ENCODE measurements at places on chromosomes 16 and 17.
A peak's percentile ranks its signal among the peaks of the same experiment; 100 is the strongest.

DNA sequence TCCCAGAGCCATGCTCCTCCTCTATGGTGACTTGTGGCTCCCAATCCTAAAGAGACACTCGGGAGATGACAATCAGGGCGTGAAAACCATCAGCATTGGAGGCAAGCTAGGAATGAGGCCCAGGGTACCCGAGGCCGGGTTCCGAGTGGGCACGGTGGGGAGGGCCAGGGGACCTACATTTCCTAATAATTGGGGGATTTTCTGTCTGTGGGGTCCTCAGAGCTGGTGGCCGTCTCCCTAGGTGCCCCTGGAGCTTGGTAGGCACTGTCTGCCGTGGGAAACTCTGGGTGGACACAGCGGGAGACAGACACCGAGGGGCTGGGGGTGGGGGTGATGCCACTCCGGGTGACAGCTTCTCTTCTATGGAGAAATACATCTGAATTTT is 312.5 kb upstream of the TNRC6C start:
- H3K36me3 ChIP-seq = no peaks in the 10 kb centered on the region
- H3K4me3 ChIP-seq = no peak overlapping the region
- no peaks in the 10 kb centered on the region for H3K4me1 ChIP-seq
- no peak overlapping the region for H3K27ac ChIP-seq
- DNase-seq = no peak

GRCh38 chr16:3872216-3872895 is 8.2 kb downstream of the CREBBP start:
- no peaks in the 10 kb centered on the region for H3K27me3 ChIP-seq
- H3K36me3 ChIP-seq = peaks cover 5% of the 10 kb centered on the region
- no peak overlapping the region for H3K27ac ChIP-seq
- H3K4me1 ChIP-seq = peaks cover 81% of the 10 kb centered on the region
- no peak for DNase-seq
- peak overlapping the region; percentile 53 for H3K4me3 ChIP-seq

- H3K4me1 ChIP-seq = no peaks in the 10 kb centered on the region
- no peak overlapping the region for H3K27ac ChIP-seq
- DNase-seq = no peak
Measured at GRCh38 chr16:9033125-9033830, 58.2 kb upstream of the HAPSTR1 start.

GRCh38 chr16:29025735-29026134 is 40.9 kb downstream of the LAT start:
- no peak overlapping the region for H3K27ac ChIP-seq
- no peaks in the 10 kb centered on the region for H3K36me3 ChIP-seq
- H3K4me3 ChIP-seq = no peak overlapping the region
- H3K4me1 ChIP-seq = no peaks in the 10 kb centered on the region

- no peak for DNase-seq
- no peaks in the 10 kb centered on the region for H3K4me1 ChIP-seq
- H3K27ac ChIP-seq = no peak overlapping the region
Measured at GRCh38 chr16:31371008-31371407, 16.0 kb downstream of the ITGAX start.

GRCh38 chr17:39935909-39936308 is 8.4 kb downstream of the LRRC3C start:
- no peak for DNase-seq
- no peaks in the 10 kb centered on the region for H3K27me3 ChIP-seq
- H3K4me3 ChIP-seq = no peak overlapping the region
- no peaks in the 10 kb centered on the region for H3K36me3 ChIP-seq
- H3K4me1 ChIP-seq = peaks cover 18% of the 10 kb centered on the region
- H3K27ac ChIP-seq = no peak overlapping the region

DNA sequence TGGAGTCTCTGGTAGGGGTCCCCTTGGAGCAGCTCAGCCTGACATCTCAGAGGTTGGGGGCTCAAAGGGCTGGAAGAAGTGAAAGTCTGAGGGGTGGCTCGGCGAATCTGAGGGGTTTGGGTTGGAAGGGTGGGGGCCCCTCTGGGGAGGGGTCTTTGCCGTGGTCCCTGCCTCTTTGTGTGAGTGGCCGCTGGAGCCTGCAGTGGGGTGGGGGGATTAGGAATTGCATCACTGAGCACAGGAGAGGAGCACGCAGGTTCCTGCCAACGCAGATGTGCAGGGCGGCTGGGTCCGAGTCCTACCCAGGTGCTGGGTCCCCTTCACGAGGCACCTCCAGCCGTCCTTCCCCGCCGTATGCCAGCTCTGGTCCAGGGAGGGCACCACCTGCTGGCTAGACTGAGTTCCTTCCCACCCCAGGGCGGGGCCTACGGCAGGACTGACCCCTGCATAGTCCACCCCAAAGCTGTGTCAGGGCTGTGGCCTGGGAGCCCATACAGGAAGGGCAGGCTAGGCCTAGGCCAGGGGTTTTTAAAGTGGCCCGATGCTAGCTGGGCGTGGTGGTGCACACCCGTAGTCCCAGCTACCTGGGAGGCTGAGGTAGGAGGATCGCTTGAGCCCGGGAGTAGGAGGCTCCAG is 9.9 kb downstream of the FMNL1 start:
- H3K27ac ChIP-seq = no peak overlapping the region
- H3K27me3 ChIP-seq = peaks cover 27% of the 10 kb centered on the region
- DNase-seq = no peak
- H3K4me3 ChIP-seq = no peak overlapping the region

GRCh38 chr17:39970157-39970692 is 7.4 kb downstream of the GSDMA start:
- peaks cover 4% of the 10 kb centered on the region for H3K4me1 ChIP-seq
- H3K36me3 ChIP-seq = no peaks in the 10 kb centered on the region
- H3K4me3 ChIP-seq = no peak overlapping the region
- peaks cover 71% of the 10 kb centered on the region for H3K27me3 ChIP-seq
- no peak for DNase-seq

DNA sequence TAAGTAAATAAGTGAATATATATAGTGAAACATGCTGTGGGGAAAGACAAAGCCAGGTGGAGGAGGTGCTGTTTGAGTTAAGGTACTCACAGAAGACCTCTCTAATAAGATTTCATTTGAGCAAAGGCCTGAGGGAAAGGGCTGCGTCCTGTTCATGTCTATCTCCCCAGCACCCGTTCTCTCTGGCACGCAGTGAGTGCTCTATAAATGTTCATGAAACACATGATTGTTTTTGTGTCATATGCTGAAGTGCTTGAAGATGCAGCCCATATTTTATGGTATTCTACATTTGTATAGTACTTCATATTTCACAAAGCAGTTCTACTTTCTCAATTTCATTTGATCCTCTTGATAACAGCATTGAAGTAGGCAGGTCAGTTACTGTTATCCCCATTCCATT is 990 bp downstream of the VWA3A start:
- H3K4me1 ChIP-seq = peaks cover 9% of the 10 kb centered on the region
- DNase-seq = no peak
- H3K4me3 ChIP-seq = no peak overlapping the region
- H3K36me3 ChIP-seq = no peaks in the 10 kb centered on the region
- H3K27ac ChIP-seq = no peak overlapping the region

- peaks cover 4% of the 10 kb centered on the region for H3K27me3 ChIP-seq
- H3K4me1 ChIP-seq = peaks cover 9% of the 10 kb centered on the region
- no peak for DNase-seq
- H3K36me3 ChIP-seq = no peaks in the 10 kb centered on the region
Measured at GRCh38 chr17:64411999-64412771, 21.5 kb upstream of the PECAM1 start.

- DNase-seq = no peak
- no peak overlapping the region for H3K27ac ChIP-seq
- H3K4me3 ChIP-seq = no peak overlapping the region
- H3K36me3 ChIP-seq = no peaks in the 10 kb centered on the region
- peaks cover 5% of the 10 kb centered on the region for H3K27me3 ChIP-seq
- peaks cover 4% of the 10 kb centered on the region for H3K4me1 ChIP-seq
Measured at GRCh38 chr16:1932050-1933028, 10.7 kb downstream of the MSRB1 start.

GRCh38 chr16:11901091-11901490 is 14.7 kb downstream of the GSPT1 start:
- no peak overlapping the region for H3K4me3 ChIP-seq
- peaks cover 4% of the 10 kb centered on the region for H3K36me3 ChIP-seq

GRCh38 chr16:27152121-27152520 is 51.2 kb upstream of the KDM8 start:
- no peaks in the 10 kb centered on the region for H3K27me3 ChIP-seq
- no peaks in the 10 kb centered on the region for H3K36me3 ChIP-seq
- DNase-seq = no peak
- H3K4me1 ChIP-seq = peaks cover 5% of the 10 kb centered on the region

- peak overlapping the region; percentile 43 for H3K27ac ChIP-seq
- peaks cover 61% of the 10 kb centered on the region for H3K27me3 ChIP-seq
- no peak for DNase-seq
- H3K4me1 ChIP-seq = peaks cover 54% of the 10 kb centered on the region
- H3K36me3 ChIP-seq = no peaks in the 10 kb centered on the region
Measured at GRCh38 chr17:49439673-49440571, 25.2 kb upstream of the PHB1 start.

DNA sequence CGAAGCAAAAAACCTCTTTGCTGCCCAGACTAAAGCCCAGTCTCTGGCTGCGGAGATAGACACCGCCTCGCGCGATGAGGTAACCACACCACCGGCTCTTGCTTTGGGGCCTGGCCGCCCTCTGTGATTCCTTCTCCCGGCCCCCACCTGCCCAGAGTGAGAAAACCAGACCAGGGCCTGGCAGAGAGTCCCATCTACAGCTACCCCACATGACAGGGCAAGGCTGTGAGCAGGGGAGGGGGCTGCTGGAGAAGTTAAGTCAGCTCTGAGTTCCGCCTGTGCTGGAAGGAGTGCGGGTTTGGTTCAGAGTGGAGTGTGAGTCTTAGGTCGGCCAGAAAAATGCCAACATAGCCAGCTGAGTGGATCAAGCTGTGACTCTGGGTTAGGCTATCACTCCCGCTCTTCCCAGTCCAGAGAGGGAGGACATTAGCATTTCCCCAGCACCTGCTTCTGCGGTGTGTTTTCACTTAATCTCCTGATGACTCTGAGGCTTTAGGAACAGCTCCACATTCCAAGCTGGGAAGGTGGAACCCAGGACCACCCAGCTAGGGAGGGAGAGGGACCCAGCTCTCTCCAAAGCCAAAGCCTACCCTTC is 139.0 kb downstream of the RAB11FIP4 start:
- H3K27me3 ChIP-seq = no peaks in the 10 kb centered on the region
- DNase-seq = no peak
- H3K4me3 ChIP-seq = no peak overlapping the region

DNA sequence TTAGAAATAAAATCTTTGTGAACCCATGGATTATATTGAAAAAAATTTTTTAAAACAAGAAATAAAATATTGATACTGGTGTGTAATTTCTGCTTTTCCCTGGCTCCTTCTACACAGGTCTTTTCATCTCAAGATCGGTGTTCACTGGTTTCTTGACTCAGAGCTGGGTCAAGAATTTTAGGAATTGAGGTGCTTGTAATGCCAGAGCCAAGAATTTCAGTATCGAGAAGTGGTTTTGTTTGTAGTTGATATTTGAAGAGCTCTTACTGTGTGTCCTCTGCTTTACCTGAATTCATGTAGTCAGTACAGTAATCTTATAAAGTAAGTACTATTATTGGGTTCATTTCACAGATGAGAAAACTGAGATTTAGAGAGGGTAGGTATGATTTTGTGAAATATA is 7.3 kb downstream of the WWP2 start:
- H3K27me3 ChIP-seq = no peaks in the 10 kb centered on the region
- no peak overlapping the region for H3K27ac ChIP-seq
- H3K4me1 ChIP-seq = peaks cover 16% of the 10 kb centered on the region
- DNase-seq = no peak

DNA sequence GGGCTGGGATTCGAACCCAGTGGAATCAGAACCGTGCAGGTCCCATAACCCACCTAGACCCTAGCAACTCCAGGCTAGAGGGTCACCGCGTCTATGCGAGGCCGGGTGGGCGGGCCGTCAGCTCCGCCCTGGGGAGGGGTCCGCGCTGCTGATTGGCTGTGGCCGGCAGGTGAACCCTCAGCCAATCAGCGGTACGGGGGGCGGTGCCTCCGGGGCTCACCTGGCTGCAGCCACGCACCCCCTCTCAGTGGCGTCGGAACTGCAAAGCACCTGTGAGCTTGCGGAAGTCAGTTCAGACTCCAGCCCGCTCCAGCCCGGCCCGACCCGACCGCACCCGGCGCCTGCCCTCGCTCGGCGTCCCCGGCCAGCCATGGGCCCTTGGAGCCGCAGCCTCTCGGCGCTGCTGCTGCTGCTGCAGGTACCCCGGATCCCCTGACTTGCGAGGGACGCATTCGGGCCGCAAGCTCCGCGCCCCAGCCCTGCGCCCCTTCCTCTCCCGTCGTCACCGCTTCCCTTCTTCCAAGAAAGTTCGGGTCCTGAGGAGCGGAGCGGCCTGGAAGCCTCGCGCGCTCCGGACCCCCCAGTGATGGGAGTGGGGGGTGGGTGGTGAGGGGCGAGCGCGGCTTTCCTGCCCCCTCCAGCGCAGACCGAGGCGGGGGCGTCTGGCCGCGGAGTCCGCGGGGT is at the start of gene CDH1:
Gene CDH1, plus strand, starts transcription at position 247 of the 684 bp plus-strand sequence. Its CDS starts 124 bp downstream, at position 371.
- DNase-seq = peak; percentile 86
- peaks cover 30% of the 10 kb centered on the region for H3K4me1 ChIP-seq
- H3K36me3 ChIP-seq = peaks cover 6% of the 10 kb centered on the region
- H3K27me3 ChIP-seq = peaks cover 28% of the 10 kb centered on the region
- peak within 1 kb of the TSS; percentile 97 for H3K27ac ChIP-seq

DNA sequence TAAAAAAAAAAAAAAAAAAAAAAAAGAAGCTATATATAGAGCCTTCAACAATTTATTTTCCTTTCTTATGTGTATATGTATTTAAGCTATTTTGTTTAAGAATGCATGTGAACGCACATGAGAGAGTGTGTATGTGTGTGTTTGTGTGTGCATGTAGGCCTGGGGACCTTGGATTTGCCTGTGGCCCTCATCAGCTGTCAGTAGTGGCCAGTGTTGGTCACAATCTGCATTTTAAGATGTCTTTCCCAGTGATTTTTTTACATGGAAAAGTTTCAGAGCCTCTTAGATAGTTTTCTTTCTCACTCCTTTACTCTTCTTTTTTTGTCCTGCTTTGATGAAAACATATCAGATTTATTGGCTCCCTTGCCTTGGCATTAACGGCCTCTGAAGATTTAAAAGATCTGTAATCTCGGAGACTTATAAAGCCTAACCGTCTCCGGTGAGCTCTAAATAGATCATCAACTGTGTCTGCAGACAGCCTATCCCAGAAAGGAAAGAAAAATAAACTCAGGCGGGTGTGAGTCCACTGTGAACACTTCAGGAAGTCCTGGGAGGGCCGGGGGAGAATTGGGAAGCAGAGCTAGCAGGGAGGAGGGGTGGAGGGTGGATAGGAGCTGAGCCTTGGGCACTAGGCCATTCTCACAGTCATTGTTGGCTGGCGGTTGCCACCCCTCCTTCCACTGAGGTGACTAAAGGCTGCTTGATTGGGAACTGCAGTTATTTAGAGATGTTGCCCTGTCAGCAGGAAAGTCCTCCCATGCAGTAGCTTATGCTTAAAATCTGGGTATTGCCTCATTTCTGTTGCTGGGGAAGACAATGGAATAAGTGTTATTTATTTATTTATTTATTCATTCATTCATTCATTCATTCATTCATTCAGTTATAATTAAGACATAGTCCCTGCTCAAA is 86.8 kb downstream of the WWP2 start:
- no peak overlapping the region for H3K4me3 ChIP-seq
- H3K27ac ChIP-seq = peak overlapping the region; percentile 19
- no peaks in the 10 kb centered on the region for H3K27me3 ChIP-seq
- DNase-seq = no peak
- peaks cover 35% of the 10 kb centered on the region for H3K4me1 ChIP-seq

- no peak overlapping the region for H3K4me3 ChIP-seq
- H3K36me3 ChIP-seq = peaks cover 7% of the 10 kb centered on the region
- no peak for DNase-seq
- peaks cover 10% of the 10 kb centered on the region for H3K4me1 ChIP-seq
- peaks cover 18% of the 10 kb centered on the region for H3K27me3 ChIP-seq
Measured at GRCh38 chr17:47806913-47807255, 14.7 kb downstream of the OSBPL7 start.

GRCh38 chr17:20284022-20284421 is 183.3 kb downstream of the LGALS9B start:
- H3K27ac ChIP-seq = peak overlapping the region; percentile 43
- peaks cover 11% of the 10 kb centered on the region for H3K36me3 ChIP-seq
- no peaks in the 10 kb centered on the region for H3K27me3 ChIP-seq
- H3K4me1 ChIP-seq = peaks cover 23% of the 10 kb centered on the region
- H3K4me3 ChIP-seq = peak overlapping the region; percentile 71

All from type B pancreatic cell (in vitro differentiated cells).